ENCODE measurements at places on chromosomes 6 and 20. TPM values are rescaled to one million over a fixed set of nuclear protein-coding genes. Genes with fewer than 3 reads are reported as not detected.

The LIN28B gene
- not detected for total RNA-seq

The C2 gene
- total RNA-seq: 19.1 TPM

The KAT14 gene
- 15.8 TPM for total RNA-seq

The SMLR1 gene
- total RNA-seq: not detected

The YIPF3 gene
- total RNA-seq: 122 TPM

Data from articular chondrocyte of knee joint (primary cell).